CD4-positive, alpha-beta T cell treated with Interleukin-17A for 1 hour (primary cell): ENCODE measurements at places on chromosomes 4 and X.

DNA sequence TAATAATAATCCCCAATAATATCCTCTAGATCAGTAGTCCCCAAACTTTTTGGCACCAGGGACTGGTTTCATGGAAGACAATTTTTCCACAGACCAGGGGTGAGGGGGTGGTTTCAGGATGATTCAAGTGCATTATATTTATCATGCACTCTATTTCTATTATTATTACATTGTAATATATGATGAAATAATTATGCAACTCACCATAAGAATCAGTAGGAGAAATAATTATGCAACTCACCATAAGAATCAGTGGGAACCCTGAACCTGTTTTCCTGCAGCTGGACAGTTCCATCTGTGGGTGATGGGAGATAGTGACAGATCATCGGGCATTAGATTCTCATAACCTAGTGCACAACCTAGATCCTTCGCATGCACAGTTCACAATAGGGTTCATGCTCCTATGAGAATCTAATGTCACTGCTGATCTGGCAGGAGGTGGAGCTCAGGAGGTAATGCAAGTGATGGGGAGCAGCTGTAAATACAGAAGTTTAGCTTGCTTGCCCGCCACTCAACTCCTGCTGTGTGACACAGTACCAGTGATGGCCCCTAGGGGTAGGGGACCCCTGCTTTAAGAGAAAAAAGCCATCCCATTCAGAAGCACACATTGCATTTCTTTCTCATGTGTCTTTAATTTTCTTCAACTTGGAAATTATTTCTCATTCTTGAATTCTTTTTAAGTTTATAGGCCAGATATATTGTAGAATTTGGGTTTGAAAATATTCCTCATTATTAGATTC is 16.0 kb upstream of the SH3RF1 start:
- DNase-seq = no peak

DNA sequence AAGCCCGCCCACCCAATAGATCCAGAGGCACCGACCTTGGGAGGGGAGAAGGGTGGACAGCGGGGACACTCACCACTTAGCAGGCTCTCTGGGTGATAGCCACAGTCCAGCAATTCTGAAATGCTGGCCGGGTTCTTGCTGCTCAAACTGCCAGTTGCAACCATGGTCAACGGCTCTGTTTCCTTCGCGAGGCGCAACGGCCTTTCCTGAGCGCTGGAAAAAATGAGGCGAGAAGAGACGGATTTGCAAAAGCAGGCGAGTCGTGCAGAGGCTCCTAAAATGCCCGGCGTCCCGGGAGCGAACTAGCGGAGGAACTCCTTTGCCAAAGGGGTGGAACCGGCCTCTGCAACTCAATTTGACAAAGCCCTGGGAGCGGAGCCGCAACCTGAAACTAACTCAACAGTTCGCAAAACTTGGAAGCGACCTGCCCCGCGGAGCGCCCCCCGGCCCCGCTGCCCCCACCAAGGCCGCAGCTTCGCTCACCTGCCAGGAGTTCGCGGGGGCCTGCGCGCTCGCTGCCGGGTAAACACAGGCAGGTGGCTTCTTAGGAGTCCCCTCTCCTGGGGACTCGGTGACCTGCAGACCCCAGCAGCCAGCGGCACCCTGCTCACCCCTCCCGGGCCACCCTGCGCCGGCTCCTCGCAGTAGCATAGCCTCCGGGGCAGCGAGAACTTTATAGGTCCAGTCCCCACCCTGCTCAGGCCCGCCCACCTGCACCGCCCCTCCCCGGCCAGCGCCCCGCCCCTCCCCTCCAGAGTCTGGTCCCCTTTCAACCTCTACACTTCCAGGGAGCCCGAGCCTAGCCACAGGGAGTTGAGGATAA is at the start of gene DDIT4L:
Gene DDIT4L, minus strand, starts transcription at position 649 of the 823 bp plus-strand sequence. Its CDS starts 485 bp downstream, at position 164.
- DNase-seq = no peak

DNA sequence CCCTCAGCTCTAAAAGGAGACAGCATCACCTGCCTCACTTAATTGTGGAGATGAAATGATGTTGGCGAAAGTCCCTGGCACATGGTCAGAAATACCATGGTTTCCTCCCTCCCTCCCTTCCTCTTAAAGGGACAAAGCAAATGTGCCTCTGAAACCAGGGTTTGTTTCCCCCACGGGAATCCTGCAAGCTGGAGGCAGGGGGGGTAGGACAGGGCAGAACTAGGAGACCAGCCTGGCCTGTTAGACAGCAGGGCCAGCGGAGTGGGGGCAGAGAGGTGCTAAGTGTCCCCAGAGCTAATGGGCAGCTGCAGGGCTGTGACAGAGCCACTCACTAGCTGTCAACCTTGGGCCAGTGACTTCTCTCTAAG is 5.7 kb downstream of the RTL5 start:
- DNase-seq = no peak

DNA sequence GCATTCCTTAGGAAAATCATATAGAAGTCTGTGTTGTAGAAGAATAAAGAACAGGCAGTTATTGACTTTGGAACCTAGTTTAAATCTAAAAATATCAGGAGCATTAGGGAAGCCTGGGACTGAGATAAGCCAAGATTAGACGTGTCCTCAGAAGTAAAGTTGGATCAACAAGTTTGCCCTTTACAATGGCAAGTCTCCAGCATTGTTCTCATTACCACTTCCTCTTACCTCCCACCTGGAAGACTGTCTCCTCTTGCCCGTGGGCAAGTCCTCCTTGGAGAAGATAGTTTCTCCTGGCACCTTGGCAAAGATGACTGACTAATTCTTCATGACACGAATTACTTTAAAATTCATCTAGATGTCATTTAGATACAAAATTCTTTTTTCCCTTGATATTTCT is 37.8 kb downstream of the CNKSR2 start:
- no peak for DNase-seq

DNA sequence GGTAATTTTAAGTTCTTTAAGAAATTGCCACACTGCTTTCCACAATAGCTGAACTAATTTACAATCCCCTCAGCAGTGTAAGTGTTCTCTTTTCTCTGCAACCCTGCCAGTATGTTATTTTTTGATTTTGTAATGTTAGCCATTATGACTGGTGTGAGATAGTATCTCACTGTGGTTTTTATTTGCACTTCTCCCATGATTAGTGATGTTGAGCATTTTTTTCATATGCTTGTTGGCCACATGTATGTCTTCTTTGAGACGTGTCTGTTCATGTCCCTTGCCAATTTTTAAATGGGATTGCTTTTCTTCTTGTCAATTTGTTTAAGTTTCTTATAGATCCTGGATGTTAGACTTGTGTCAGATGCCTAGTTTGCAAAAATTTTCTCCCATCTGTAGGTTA is 86.1 kb downstream of the BMP3 start:
- no peak for DNase-seq

DNA sequence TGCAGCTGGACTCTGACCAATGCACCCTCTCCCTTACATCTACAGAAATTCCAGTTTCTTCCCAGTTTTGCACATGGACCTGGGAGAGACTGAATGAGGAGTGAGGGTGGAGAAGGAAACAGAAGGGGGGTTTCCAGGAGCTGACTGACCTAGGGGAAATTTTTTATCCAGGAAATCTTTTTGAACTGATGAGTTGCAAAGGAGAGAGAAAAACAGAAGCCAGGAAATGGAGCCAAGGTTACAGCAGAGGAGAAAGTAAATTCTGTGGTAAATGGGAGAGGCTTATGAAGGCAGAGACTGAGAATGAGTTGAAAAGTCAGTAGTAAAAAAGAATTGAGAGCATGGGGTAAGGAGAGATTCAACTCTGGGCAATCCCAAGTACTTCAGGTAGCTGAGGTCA is 192.8 kb downstream of the SMIM20 start:
- no peak for DNase-seq

- DNase-seq = no peak
Measured at GRCh38 chr4:10732914-10733415, 48.4 kb upstream of the CLNK start.
